MG63 (cell line): ENCODE measurements at places on chromosomes 7 and 10. TPM values are rescaled to one million over a fixed set of nuclear protein-coding genes. Genes with fewer than 3 reads are reported as not detected.

- no peak for DNase-seq
These were observed 120.3 kb upstream of the PTPRZ1 start for GRCh38 chr7:121752706-121753105.

Gene PTF1A
- total RNA-seq = not detected in 2 replicates

DNA sequence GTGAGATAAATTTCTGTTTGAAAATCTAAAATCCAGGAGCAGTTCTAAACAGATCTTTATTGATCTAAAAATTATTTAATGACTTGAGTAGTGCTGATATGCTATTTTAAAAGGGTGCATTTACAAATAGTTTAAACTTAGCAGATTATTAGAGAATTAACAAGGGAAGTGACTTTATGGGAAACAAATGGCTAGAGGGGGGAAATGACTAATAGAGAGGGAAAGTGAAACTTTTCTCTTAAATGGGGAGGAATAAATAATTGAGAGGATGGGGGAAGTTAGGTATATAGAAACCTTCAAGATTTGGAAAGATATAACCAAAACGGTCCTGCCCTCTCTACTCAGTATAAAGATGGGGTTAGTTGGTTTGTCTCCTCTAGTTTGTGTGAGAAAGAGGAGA is 90.1 kb upstream of the ARMC3 start:
- DNase-seq = no peak

Gene WASHC2A
- 21.2 and 22.9 TPM in 2 replicates for total RNA-seq

GRCh38 chr7:84274029-84274638 is 79.5 kb upstream of the SEMA3A start:
- DNase-seq = no peak

Gene SPDYE2
- total RNA-seq = not detected in 2 replicates

DNA sequence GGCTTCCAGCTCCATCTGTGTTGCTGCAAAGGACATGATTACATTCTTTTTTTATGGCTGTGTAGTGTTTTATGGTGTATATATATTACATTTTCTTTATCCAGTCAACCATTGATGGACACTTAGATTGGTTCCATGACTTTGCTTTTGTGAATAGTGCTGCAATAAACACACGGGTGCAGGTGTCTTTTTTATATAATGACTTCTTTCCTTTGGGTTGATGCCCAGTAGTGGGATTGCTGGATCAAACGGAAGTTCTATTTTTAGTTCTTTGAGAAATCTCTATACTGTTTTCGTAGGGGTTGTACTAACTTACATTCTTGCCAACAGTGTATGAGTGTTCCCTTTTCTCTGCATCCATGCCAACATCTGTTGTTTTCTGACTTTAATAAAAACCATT is 189.7 kb downstream of the ACTR3B start:
- DNase-seq = no peak

- DNase-seq = no peak
These were observed 363.7 kb downstream of the DPP6 start for GRCh38 chr7:154415709-154416399.

DNA sequence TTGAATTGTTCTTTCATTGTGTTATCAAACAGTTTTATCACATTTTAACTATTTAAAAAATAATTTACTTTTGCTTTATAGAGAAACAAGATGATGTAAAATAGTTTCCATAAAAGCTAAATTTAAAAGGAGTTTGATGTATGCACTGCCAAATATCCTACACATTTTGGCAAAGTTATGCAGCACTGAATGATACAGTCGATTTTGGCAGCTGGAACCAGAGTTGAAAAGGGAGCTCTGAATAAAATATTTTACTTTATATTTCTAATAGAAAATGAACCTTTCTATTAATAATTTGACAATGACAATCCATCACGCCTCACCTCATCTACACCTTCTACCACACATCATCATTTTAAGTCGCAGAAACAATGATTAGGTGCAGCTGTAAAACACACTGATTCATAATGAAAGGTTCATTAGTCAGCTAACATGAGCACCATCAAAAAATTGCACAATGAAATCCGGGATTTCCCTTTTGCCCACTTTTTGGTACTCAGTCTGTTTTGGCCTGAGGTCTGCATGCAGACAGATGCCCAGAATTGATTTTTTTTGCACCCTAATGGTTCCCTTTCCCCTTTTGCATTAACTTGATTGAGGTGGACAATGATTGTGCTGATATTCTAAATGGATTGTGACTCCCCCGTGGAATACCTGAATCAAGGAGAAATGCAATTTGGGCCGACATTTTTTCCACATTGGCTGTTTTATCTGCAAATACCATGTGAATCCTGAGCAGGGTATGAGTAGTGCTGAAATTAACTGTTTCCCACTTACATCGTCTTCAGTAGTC is 105.8 kb downstream of the THSD7A start:
- no peak for DNase-seq

DNA sequence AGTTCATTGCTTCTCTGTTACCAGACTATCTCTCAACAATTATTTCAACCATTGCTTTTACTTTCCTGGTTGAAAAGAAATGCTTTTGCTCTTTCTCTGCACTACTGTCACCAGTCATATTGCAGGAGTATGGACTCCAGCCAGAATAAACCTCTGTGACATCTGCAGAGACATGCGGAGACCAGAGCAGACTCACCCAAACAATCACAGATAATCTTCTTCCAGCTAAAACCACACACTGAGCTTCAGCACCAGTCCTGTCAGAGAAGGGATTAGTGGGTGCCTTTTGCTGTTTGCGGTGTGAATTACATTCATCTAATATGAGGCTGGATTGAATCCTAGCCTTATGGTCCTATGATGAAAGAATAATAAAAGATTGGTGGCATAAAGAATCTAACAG is 258.6 kb downstream of the CNTNAP2 start:
- DNase-seq = peak; percentile 0

DNA sequence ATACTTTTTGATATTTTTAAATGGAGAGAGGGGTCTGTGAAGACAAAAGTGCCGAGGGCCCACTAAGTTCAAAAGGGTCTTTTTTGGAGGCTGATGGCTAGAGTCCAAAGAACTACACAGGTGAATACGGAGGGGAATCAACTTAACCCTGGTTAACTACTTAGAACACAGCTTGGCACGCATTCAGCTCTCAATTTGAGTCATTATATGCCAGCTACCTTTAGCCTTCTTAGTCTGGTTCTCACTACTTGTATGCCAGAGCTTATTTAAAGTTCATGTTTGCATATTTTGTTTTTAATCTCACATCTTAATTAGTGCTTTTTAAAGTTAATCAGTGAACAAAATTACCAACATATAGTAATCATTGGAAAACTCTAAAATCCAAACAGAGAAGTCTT is 80.8 kb downstream of the VWDE start:
- no peak for DNase-seq

- DNase-seq = peak; percentile 97
These were observed 23.5 kb upstream of the PDE1C start for GRCh38 chr7:32093415-32094408.

Gene SEMA3D
- total RNA-seq = 0.20 and 1.2 TPM in 2 replicates

GRCh38 chr10:32957341-32958084 is 517 bp downstream of the ITGB1 start:
- DNase-seq = peak; percentile 65

DNA sequence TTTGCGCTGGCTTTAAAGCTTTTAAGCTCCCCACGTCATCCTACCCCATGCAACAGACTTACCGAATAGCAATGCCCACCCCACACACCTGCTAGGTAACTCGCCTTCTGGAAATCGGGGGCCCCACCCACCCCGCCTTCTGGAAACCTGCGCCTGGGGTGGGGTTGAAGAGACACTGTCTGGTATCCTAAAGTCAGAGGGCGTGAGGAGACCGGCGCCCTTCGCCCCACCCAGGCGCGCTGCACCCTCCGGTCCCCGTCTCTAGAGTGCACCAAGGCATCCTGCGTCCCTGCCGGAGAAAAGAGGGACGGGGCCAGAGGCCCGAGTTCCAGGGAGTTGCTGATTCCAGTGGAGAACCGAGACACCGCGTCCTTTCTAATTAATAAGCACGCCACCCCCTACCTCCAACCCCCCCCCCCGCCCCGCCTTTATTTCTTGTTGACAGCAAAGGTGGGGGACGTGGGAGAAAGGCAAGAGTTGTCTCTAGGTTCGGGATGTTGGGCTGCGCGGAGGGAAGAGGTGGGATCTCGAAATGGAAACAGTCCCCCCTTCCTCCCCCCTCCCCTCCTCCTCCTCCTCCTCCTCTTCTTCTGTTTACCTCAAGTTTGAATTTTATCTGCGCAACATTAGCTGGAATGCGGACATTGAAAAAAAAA is 220.9 kb upstream of the MKLN1 start:
- peak; percentile 34 for DNase-seq

GRCh38 chr10:125984865-125985495 is 88.6 kb downstream of the FANK1 start:
- DNase-seq = no peak

Gene IMMP2L
- total RNA-seq = 1.5 and 8.8 TPM in 2 replicates

DNA sequence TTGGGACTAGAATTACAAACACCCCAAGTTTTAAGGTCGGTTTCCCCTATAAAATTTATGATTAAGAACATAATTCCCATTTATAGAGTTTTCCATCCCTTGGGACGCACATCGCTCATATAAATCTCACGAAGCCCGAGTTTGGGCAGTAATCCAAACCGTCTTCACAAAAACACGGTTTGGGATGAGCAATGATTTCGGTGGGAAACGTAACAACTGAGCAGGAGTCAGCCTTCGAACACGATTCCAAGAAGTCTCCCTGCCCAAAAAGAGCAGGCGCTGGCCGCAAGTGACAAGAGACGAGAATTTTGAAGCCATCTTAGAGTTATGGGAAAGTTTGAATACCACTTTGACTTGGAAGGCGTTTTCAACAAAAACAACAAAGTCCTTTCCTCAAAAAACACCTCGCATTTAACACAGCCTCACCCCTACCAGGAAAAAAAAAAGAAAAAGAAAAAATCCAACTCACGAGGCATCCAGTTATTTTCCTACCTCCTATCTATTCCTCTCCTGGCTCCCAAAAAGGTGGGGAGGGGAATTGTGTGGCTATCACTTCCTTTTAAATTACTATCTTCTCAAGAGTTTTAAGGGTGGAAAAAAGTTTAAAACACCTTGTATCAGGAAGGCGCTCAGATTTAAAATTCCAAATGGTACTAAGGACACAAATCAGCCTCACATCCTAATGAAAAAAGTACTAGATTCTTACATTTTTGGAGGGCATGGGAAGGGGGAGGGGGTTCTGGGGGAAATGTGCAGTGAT is 1.6 kb downstream of the SEPHS1 start:
- DNase-seq = peak; percentile 37

- DNase-seq = no peak
These were observed 72.2 kb upstream of the INSIG1 start for GRCh38 chr7:155225516-155225915.
